ENCODE measurements at places on chromosomes 6 and 20.

GRCh38 chr6:90907931-90908655, 321.2 kb upstream of the MAP3K7 start:
- DNase-seq, result no peak

- no peak for DNase-seq
These were observed 4.9 kb upstream of the DAAM2 start for GRCh38 chr6:39787322-39787721.

DNA sequence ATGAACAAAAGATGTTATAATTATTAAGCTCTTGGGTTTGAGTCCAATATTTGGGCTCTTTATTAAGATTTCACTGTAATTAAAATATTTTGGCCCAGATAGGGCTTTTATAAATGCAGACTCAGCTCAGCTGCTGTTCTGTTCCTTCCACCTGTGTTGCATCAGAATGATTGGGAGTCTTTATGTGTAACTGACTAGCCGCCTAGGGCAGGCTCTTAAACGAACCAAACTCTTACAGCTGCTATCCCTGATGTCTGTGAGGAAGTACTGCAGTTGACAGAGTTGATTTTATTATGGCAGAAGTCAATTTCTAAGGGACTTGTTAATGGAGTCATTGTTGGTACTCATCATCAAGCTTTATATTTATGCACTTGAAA, 144.7 kb downstream of the MYO6 start:
- DNase-seq, result no peak

- no peak for DNase-seq
These were observed 31.3 kb downstream of the BCAS4 start for GRCh38 chr20:50826121-50826520.

GRCh38 chr6:64681416-64682160, 1025.4 kb downstream of the EYS start:
- no peak for DNase-seq

GRCh38 chr6:39419607-39420006, 97.1 kb upstream of the KCNK16 start:
- no peak for DNase-seq

GRCh38 chr20:32539817-32540675, 45.1 kb downstream of the NOL4L start:
- no peak for DNase-seq

DNA sequence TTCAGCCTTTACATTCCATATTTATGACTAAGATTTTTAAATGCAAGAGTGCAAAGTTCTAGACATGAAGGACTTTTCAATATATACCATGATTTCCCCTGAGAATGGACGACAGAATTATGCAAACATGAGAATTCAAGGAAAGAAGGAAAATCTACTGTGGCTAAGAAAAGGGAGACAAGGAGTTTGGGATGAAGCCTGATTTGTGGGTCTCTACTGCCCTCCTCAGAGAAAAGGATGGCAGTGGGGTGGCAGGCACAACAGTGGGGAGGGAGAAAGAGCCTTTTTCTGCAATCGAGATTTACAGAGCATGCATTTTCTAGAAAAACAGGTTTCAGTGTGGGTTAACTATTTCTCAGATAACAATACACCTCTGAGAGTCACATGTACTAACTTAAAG, 466.9 kb upstream of the NRSN1 start:
- DNase-seq, result no peak

DNA sequence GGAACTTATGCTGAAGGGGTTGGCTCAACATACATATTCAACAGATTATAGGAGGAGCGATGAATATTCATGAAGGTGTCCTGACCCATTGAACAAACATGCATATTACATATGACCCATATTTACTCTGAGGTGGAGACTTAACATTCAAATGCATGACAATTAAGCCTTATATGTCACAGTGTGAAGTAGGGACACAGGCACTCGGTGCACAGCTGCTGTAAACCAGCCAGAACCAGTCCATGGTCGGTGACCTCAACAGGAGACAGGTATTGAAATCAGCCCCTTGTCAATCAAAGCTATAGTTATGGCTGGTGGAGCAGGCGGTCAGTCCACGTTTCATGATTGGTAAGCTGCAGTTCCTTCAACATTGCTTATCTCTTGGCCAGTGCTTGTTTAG, 347.3 kb downstream of the THBS2 start:
- no peak for DNase-seq

- no peak for DNase-seq
These were observed 130.1 kb downstream of the RNASET2 start for GRCh38 chr6:166826264-166826663.

GRCh38 chr20:44264287-44264686, 17.2 kb downstream of the GDAP1L1 start:
- DNase-seq, result no peak

GRCh38 chr20:33482581-33482980, 7.3 kb upstream of the CBFA2T2 start:
- no peak for DNase-seq

DNA sequence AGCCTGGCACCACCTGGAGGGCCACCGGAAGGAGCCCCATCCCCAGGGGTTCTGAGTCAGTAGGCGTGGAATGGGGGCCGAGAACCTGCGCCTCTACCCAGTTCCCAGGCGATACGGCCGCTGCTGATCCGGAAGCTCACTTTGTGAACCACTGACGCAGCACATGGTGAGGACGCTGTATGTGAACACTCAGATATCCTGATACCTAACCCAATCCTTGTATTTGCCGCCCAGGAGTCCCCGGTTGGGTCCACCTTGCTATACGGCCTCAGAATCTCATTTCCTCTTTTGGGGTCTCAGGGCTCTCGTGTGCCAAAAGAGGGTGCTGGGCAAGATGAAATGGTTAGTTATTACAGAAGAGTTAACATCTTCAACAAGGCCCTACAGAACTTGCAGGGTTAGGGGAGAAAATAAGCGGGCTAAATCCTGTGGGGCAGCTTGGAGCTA, 604 bp upstream of the RAB5IF start:
- no peak for DNase-seq

GRCh38 chr20:47150403-47151152, 205.9 kb downstream of the ZMYND8 start:
- no peak for DNase-seq

DNA sequence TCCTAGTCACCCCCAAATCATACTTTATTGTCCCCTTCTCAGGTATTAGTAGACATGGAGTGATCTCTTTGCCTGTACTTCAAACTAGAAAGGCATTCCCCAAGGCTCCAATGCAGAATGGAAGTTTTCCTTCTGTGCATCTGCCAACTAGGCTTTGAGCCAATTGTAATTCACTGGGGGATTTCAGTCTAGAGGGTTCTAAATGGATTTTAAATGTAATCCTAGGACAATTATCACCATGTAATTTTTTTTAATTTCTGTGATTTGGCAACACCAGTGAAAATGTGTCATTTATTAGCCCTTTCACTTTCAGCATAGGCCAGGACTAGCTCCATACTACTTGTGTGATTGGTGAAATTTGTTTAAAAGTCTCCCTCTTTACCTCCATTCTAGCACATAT, 557.6 kb upstream of the MARCKS start:
- DNase-seq, result no peak

- no peak for DNase-seq
These were observed 9.9 kb downstream of the TBCC start for GRCh38 chr6:42735976-42736375.

DNA sequence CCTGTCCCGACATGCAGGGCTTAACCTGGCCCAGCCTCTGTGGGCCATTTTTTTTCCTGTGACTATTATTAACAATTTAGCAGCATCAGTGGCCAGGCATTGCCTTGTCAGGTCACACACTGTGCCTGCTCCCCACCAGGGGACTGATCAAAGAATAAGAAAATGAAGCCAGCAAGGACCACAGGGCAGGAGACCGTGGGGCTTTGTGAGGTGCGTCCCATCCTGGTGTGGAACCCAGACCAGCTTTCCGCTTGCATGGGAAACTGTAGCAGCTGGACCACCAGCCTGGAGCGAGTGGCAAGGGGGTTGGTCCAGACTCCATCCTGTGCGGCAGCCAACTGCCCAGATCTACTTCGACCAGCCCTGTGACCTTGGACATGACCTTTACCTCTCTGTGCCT, 218.3 kb downstream of the ANKRD60 start:
- DNase-seq, result no peak

GRCh38 chr6:124294574-124295200, 491.0 kb downstream of the NKAIN2 start:
- no peak for DNase-seq

DNA sequence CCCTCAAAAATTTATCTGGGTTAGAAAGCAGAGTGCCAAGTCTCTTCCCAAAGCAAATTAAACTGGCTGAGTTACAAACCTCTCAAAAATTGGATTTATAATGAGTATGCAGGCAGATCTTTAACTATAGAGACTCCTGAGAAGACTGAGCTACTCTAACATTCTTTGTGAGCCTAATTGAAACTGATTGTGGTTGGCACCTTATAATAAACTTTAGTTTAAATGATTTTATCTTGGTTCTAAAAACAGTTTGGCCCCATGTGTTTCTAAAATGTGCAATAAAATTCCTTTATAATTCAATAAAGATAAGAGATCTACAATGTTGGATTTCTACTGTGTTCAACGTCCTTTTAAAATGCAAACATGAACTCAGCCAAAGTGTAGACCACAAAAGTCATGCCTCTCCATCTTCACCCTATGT, 480.2 kb upstream of the RNF217 start:
- DNase-seq, result no peak

GRCh38 chr6:21050935-21051334, 516.7 kb downstream of the CDKAL1 start:
- no peak for DNase-seq

DNA sequence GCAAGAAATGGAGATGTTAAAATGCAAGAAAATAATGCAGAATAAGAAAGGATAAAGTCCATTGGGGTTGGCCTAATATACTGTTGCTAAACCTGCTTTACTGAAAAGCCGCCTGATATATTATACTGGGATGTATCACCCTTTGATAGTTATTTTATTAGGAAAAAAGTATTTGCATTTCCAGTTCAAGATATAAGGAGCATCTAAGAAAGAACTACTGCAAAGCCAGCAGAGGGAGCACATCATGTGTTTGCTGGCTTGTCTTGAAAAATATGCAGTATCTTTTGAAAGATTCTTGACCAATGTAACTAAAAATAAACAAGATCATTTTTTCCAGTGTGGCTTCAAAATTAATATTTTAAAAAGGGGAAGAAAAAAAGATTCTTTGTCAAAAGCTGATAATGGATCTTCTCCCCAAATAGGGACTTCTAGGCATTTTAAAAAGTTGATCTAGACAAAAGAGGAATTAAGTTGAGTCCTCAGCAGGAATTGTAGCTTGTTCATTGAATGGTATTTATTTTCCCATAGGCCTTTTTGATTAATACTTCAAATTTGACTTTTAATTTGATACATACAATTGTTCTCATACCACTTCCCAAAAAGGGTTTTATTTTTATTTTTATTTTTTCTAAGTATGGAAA, 214.9 kb downstream of the ZFAND3 start:
- no peak for DNase-seq

DNA sequence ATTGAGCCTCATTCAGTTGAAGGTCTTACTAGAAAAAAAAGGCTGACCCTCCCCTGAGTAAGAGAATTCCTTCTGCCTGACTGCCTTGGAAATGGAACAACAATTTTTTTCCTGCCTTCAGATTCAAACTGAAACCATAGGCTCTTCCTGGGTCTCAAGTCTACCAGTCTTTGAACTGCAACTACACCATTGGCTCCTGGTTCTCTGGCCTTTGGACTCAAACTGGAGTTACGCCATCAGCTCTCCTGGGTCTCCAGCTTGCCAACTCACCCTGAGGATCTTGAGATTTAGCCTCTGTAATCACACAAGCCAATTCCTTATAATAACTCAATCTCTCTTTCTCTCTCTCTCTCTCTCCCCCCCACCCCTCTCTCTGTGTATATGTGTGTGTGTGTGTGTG, 36.0 kb upstream of the SNX9 start:
- DNase-seq, result no peak

DNA sequence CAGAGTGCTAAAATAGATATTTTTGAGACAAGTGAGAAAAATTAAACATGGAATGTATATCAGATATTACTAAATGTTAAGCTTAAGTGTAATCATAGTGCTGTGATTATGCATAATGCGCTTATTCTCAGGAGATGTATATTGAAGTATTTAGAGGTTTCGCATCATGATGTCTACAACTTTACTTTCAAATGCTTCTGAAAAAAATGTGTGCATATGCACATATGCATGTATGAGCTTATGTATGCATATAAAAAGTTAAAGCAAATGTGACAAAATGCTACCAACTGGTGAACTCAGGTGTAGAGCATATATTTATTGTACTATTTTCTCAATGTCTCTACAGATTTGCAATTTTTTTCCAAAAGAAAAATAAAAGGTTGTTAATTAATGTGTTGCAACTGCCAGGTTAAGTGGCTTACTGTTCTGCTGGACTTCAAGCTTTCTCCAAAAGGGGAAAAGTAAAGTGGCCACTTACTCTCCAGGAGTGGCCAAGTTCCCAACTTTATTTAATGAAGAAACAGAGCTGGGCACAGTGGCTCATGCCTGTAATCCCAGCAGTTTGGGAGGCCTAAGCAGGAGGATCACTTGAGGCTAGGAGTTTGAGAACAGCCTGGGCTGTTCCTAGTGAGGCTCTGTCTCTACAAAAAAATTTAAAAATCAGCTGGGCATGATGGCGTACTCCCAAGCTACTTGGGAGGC, 48.9 kb downstream of the B4GALT5 start:
- DNase-seq, result no peak

DNA sequence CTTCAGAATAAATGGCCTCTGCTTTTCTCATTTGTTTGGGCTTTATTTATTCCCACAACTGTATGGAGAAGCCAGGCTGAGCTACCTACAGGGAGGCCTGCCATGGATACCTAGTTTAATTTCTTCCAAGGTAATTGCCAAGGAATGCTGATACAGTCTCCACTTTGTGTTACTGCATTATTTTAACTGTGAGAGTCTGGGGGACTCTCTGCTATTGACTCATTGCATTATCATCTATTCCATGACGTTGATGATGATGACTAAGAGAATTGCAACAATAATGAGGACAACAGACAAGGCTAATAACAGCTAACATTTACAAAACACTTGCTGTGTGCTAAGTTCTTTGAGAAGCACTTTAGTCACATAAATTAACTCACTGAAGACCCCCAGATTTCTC, 88.3 kb upstream of the COL21A1 start:
- no peak for DNase-seq

- no peak for DNase-seq
These were observed 306.2 kb upstream of the NT5E start for GRCh38 chr6:85143676-85144075.

GRCh38 chr6:89398762-89399525, 13.1 kb downstream of the RRAGD start:
- DNase-seq, result no peak

- no peak for DNase-seq
These were observed 233.4 kb downstream of the TBC1D7 start for GRCh38 chr6:13094781-13095425.
